ENCODE measurements at places on chromosomes 7 and 10.

DNA sequence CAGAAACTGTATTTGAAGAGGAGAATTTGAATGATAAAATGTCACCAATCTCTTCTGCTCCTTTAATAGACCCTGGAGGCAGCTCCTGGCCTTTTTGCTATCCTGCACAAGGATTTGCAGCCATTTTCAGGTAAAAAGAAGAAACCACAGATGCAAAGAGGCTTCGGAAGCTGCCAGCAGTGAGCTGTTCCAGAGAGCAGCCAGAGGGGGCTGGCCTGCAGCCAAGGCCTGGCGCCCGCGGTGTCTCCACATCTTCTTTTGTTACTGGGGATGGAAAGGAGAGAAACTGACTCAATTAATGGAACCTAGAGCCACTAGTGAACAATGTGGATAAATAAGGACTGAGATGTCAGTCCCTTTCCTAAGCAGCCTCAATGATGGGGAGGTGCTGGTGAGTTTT is 23.9 kb upstream of the GPR26 start:
- DNase-seq = no peak

- no peak for DNase-seq
These were observed 357.2 kb downstream of the LRMDA start for GRCh38 chr10:75788394-75789205.

DNA sequence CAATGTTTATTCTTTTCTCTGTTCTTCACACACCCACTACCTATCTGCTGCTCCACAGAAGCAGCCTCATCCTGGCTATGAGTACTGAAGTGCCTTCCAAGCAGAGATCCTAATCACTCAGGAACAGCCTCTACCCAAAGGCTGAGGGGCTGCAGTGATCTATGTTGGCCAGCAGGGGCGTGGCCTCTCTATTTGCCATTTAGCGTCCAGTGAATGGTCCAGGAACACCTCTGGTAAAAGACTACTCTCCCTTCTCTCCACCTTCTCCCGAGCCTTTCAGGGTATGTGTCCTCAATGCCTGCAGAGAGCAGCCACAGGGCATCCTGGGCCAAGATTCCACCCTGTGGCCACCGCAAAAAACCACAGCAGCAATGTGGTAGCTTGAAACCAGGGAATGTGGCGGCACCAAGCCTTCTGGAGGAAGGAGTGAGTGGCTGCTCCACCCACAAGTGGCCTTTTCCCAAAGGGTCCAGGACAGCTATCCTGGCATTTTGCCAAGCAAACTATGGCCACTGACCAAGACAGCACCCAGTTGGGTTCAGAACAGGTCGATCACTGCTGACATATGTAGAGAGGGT is 70.9 kb downstream of the SYPL1 start:
- peak; percentile 29 for DNase-seq

- no peak for DNase-seq
These were observed 1308.2 kb downstream of the GATA3 start for GRCh38 chr10:9362721-9363120.

GRCh38 chr10:102327641-102328040 is 67.9 kb upstream of the NFKB2 start:
- DNase-seq = no peak
